Lung microvascular endothelial cell (primary cell): ENCODE measurements at places on chromosomes 4 and X. TPM values are rescaled to one million over a fixed set of nuclear protein-coding genes. Genes with fewer than 3 reads are reported as not detected.

Gene MAGEA1
- total RNA-seq: not detected in 2 replicates

Gene KDR
- total RNA-seq: 177 and 192 TPM in 2 replicates

Gene ZCCHC18
- 0.87 and 1.4 TPM in 2 replicates for total RNA-seq

Gene AREG
- total RNA-seq: under 0.01 and 0.22 TPM in 2 replicates

Gene FNIP2
- 21.6 and 42.3 TPM in 2 replicates for total RNA-seq

Gene TEC
- 0.22 and 1.8 TPM in 2 replicates for total RNA-seq

Gene ZFYVE28
- total RNA-seq: 1.8 and 2.6 TPM in 2 replicates

Gene ZNF41
- 5.2 and 5.8 TPM in 2 replicates for total RNA-seq

Gene NUDT11
- total RNA-seq: 0.60 and 1.5 TPM in 2 replicates

Gene GPC3
- not detected in 2 replicates for total RNA-seq

Gene GLRB
- total RNA-seq: 9.6 and 29.4 TPM in 2 replicates

Gene CXCL5
- total RNA-seq: under 0.01 and 0.22 TPM in 2 replicates

Gene GLRA2
- not detected in 2 replicates for total RNA-seq

Gene SMARCA1
- total RNA-seq: 18.3 and 22.6 TPM in 2 replicates

Gene MXRA5
- under 0.01 TPM in 1 of 2 replicates, not detected in the other for total RNA-seq

Gene ZNF674
- 3.1 and 4.0 TPM in 2 replicates for total RNA-seq

Gene PNMA6E
- total RNA-seq: not detected in 2 replicates

Gene STATH
- total RNA-seq: not detected in 2 replicates

Gene UCP1
- total RNA-seq: not detected in 2 replicates

Gene DUSP21
- total RNA-seq: not detected in 2 replicates

Gene TRPC3
- not detected in 2 replicates for total RNA-seq

Gene DOCK11
- 0.20 and 0.22 TPM in 2 replicates for total RNA-seq

Gene LRCH2
- 5.4 and 15.3 TPM in 2 replicates for total RNA-seq

Gene PCSK1N
- under 0.01 and 0.20 TPM in 2 replicates for total RNA-seq

Gene YY2
- total RNA-seq: 0.65 and 0.79 TPM in 2 replicates

Gene VSIG4
- not detected in 2 replicates for total RNA-seq

Gene IL2
- total RNA-seq: not detected in 2 replicates

Gene SLC7A11
- total RNA-seq: 5.4 and 20.9 TPM in 2 replicates

Gene FGD1
- 0.60 and 1.1 TPM in 2 replicates for total RNA-seq

Gene VEGFC
- total RNA-seq: 0.60 and 2.4 TPM in 2 replicates

Gene CENPVL1
- not detected in 2 replicates for total RNA-seq

Gene HSD17B13
- total RNA-seq: under 0.01 TPM in 2 replicates

Gene MYOZ2
- under 0.01 TPM in 1 of 2 replicates, not detected in the other for total RNA-seq

Gene TAPT1
- total RNA-seq: 7.8 and 14.5 TPM in 2 replicates

Gene MAGEB1
- total RNA-seq: not detected in 2 replicates

Gene USP53
- 18.3 and 18.5 TPM in 2 replicates for total RNA-seq

Gene BMPR1B
- 0.20 and 0.22 TPM in 2 replicates for total RNA-seq

Gene GAGE13
- total RNA-seq: not detected in 2 replicates

Gene ADGRA3
- total RNA-seq: 9.2 and 12.9 TPM in 2 replicates

Gene CWH43
- not detected in 2 replicates for total RNA-seq

Gene CCDC110
- 0.44 and 0.60 TPM in 2 replicates for total RNA-seq

Gene SLIT2
- total RNA-seq: 0.40 and 0.44 TPM in 2 replicates

Gene ANK2
- 35.1 and 55.8 TPM in 2 replicates for total RNA-seq
